ENCODE measurements at places on chromosomes 6 and 20. TPM values are rescaled to one million over a fixed set of nuclear protein-coding genes. Genes with fewer than 3 reads are reported as not detected.

GRCh38 chr6:126034656-126035055, 48.3 kb downstream of the TRMT11 start:
- no peak overlapping the region for H3K4me3 ChIP-seq
- no peaks in the 10 kb centered on the region for H3K27me3 ChIP-seq
- peaks cover 5% of the 10 kb centered on the region for H3K36me3 ChIP-seq

- no peak overlapping the region for H3K4me3 ChIP-seq
- no peaks in the 10 kb centered on the region for H3K27me3 ChIP-seq
- no peak for DNase-seq
Measured at GRCh38 chr6:152127432-152128165, 320.1 kb downstream of the ESR1 start.

DNA sequence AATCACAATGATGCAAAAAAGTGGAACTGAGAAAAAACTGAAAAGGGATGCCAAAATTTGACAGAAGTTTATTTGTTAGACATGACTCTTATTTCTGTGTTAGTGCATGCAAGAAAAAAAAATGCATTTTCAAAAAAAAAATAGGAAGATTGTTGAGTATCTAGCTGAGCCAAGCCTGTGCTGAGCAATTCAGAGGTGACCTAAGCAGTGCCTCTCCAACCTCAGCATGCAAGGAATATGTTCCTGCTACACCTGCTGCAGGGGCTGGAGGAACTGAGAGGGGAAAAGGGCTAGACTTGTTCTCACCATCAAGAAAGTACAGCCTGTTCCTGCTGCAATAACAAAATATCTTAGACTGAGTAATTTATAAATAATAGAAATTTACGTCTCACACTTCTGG, 24.0 kb downstream of the BPIFA2 start:
- DNase-seq = no peak
- no peaks in the 10 kb centered on the region for H3K27me3 ChIP-seq
- no peak overlapping the region for H3K4me3 ChIP-seq
- no peak overlapping the region for H3K27ac ChIP-seq
- no peaks in the 10 kb centered on the region for H3K36me3 ChIP-seq

DNA sequence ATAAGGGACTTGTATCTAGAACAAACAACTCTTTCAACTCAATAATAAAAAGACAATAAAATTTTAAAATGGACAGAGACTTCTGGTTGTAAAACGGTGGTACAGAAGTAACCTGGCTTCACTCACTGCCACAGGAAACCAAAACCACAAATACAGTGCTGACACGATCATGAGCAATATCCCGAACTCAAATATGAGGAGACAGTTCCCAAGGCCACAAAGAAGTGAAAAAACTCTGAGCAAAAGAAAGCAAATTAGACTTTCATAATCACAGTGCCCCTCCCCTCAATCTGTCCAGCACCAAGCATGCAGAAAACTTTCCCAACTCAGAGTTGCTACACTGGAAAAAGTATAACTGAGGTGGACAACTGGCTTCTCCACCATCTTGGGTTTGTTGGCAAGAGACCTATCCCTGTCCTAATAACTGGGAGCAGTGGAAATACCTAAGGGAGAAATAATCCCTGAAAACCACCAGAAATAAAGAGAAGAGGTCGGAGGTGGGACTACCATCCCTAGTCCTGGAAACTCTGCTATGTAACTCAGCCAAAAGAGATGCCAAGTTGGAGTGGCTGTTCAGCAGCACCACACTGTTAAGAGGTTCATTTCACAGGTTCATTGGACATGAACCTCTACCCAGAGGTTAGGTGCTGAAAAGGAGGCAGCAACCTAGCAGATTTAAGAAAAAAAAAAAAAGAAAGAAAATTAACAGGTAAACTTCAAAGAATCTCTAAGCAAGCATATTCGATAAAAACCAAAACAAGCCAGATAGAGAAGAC, 55.5 kb downstream of the REV3L start:
- peaks cover 26% of the 10 kb centered on the region for H3K4me1 ChIP-seq
- H3K4me3 ChIP-seq = no peak overlapping the region
- no peaks in the 10 kb centered on the region for H3K36me3 ChIP-seq
- peak; percentile 3 for DNase-seq

GRCh38 chr6:97939440-97940168, 656.6 kb upstream of the MMS22L start:
- H3K36me3 ChIP-seq = no peaks in the 10 kb centered on the region
- H3K27ac ChIP-seq = no peak overlapping the region
- no peak overlapping the region for H3K4me3 ChIP-seq
- H3K27me3 ChIP-seq = no peaks in the 10 kb centered on the region
- no peaks in the 10 kb centered on the region for H3K4me1 ChIP-seq

GRCh38 chr6:161233986-161234661, 39.7 kb downstream of the AGPAT4 start:
- no peak for DNase-seq
- no peaks in the 10 kb centered on the region for H3K36me3 ChIP-seq
- no peaks in the 10 kb centered on the region for H3K27me3 ChIP-seq
- H3K4me3 ChIP-seq = no peak overlapping the region
- no peak overlapping the region for H3K27ac ChIP-seq
- no peaks in the 10 kb centered on the region for H3K4me1 ChIP-seq

DNA sequence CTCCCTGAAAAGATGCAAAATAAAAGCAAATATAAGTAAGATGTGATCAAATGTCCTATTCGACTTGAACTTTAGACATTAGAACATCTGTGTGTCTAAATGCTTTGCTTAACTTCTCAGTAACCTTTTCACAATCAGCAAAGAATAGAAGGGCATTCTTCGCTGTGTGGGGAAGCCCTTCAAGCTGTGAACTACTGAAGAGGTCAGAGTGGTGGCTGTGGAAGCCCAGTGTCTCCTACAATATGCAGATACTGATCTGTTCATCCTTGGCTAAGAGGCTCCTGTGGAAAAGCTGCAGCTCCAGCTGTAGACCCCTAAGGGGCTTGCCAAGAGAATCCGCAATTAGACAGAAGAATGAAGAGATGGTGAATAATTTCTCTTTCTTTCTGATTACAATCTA, 400.3 kb upstream of the SASH1 start:
- H3K27me3 ChIP-seq = no peaks in the 10 kb centered on the region
- no peaks in the 10 kb centered on the region for H3K4me1 ChIP-seq
- no peaks in the 10 kb centered on the region for H3K36me3 ChIP-seq
- H3K4me3 ChIP-seq = no peak overlapping the region
- DNase-seq = no peak

DNA sequence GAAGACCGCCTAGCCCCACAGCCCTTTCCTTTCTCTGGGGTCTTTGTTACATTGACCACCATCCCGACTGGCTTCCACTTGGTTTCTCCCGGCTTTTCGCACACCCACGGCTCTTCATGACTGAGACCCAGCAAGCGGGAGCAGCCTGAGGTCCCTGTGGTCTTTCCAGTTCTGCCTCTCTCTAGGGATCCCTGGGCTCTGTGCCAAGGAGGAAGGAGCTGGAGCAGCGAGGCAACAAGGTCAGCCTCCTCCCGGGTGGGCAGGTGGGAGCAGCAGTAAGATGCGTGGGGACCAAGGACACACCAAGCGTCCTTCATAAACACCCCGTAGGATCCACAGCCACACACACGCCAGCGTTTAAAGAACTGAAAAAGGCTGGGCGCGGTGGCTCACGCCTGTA, 29.6 kb upstream of the MRGBP start:
- H3K4me1 ChIP-seq = no peaks in the 10 kb centered on the region
- H3K36me3 ChIP-seq = no peaks in the 10 kb centered on the region
- H3K27me3 ChIP-seq = no peaks in the 10 kb centered on the region
- H3K4me3 ChIP-seq = no peak overlapping the region
- DNase-seq = no peak

- no peaks in the 10 kb centered on the region for H3K27me3 ChIP-seq
- no peak for DNase-seq
- H3K4me3 ChIP-seq = no peak overlapping the region
- no peak overlapping the region for H3K27ac ChIP-seq
- H3K36me3 ChIP-seq = no peaks in the 10 kb centered on the region
Measured at GRCh38 chr20:11814267-11814666, 103.4 kb upstream of the BTBD3 start.

GRCh38 chr6:113292646-113293422, 564.3 kb upstream of the MARCKS start:
- H3K27ac ChIP-seq = no peak overlapping the region
- H3K27me3 ChIP-seq = no peaks in the 10 kb centered on the region
- no peaks in the 10 kb centered on the region for H3K4me1 ChIP-seq
- no peak for DNase-seq
- H3K36me3 ChIP-seq = no peaks in the 10 kb centered on the region
- no peak overlapping the region for H3K4me3 ChIP-seq

DNA sequence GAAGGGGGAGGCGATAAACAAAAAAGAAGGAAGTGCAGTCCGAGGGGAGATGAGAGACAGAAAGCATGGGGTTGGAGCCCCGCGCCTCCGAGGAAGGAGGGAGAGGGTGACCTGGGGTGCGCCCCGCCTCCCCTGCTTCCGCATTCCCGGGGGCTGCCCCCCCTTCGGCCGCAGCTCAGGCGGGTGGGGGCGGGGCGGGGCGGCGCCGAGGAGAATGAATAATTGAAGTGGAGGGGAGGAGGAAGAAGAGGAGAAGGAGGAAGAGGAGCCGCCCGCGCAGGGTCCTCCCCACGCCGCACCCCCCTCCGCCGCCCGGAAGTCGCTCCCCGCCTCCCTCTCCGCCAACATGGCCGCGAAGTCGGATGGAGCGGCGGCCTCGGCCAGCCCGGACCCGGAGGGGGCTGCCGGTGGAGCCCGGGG, at the start of gene XKR7:
XKR7 (plus strand) TSS at position 322 of the 420 bp plus-strand sequence; CDS start at position 347, 25 bp downstream.
- H3K36me3 ChIP-seq = no peaks in the 10 kb centered on the region
- no peaks in the 10 kb centered on the region for H3K4me1 ChIP-seq
- H3K4me3 ChIP-seq = no peak within 1 kb of the TSS
- DNase-seq = no peak

- H3K36me3 ChIP-seq = no peaks in the 10 kb centered on the region
- no peak overlapping the region for H3K4me3 ChIP-seq
- H3K27me3 ChIP-seq = no peaks in the 10 kb centered on the region
- DNase-seq = no peak
Measured at GRCh38 chr6:16003197-16003491, 125.7 kb upstream of the MYLIP start.

- DNase-seq = peak; percentile 8
- H3K27ac ChIP-seq = no peak overlapping the region
- H3K4me1 ChIP-seq = peaks cover 46% of the 10 kb centered on the region
- no peaks in the 10 kb centered on the region for H3K27me3 ChIP-seq
Measured at GRCh38 chr6:105810105-105810921, 275.8 kb upstream of the PRDM1 start.

- H3K36me3 ChIP-seq = no peaks in the 10 kb centered on the region
- no peaks in the 10 kb centered on the region for H3K4me1 ChIP-seq
- H3K4me3 ChIP-seq = no peak overlapping the region
Measured at GRCh38 chr20:53957451-53958172, 112.8 kb downstream of the BCAS1 start.

DNA sequence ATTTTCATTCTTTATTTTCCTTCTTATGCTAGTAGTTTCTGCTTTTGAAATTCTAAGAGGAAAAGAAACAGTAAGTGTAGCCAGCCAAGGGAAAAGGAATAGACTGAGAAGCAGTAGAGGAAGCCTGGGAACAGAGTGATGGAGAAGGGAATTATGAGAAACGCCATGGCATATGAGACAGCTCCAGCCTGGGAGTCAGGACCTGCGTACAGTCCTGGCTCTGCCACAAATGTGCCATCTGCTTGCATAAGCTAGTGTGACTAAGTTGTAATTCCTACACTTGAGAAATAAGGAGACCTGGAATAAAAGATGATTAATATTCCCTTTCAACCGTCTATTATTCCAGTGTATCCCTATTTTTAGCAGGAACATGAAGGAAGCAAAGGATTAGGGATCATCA, 47.5 kb downstream of the OSTM1 start:
- H3K36me3 ChIP-seq = no peaks in the 10 kb centered on the region
- H3K27ac ChIP-seq = no peak overlapping the region
- no peak for DNase-seq
- H3K4me3 ChIP-seq = no peak overlapping the region
- H3K27me3 ChIP-seq = no peaks in the 10 kb centered on the region
- H3K4me1 ChIP-seq = no peaks in the 10 kb centered on the region

GRCh38 chr20:58718121-58718563, 25.5 kb downstream of the NPEPL1 start:
- DNase-seq = no peak
- H3K4me1 ChIP-seq = no peaks in the 10 kb centered on the region
- no peaks in the 10 kb centered on the region for H3K36me3 ChIP-seq
- H3K27me3 ChIP-seq = peaks cover 3% of the 10 kb centered on the region
- H3K4me3 ChIP-seq = no peak overlapping the region

- H3K27me3 ChIP-seq = no peaks in the 10 kb centered on the region
- no peak overlapping the region for H3K27ac ChIP-seq
- H3K36me3 ChIP-seq = no peaks in the 10 kb centered on the region
- H3K4me1 ChIP-seq = no peaks in the 10 kb centered on the region
- no peak overlapping the region for H3K4me3 ChIP-seq
Measured at GRCh38 chr6:100336876-100337275, 127.8 kb downstream of the SIM1 start.

DNA sequence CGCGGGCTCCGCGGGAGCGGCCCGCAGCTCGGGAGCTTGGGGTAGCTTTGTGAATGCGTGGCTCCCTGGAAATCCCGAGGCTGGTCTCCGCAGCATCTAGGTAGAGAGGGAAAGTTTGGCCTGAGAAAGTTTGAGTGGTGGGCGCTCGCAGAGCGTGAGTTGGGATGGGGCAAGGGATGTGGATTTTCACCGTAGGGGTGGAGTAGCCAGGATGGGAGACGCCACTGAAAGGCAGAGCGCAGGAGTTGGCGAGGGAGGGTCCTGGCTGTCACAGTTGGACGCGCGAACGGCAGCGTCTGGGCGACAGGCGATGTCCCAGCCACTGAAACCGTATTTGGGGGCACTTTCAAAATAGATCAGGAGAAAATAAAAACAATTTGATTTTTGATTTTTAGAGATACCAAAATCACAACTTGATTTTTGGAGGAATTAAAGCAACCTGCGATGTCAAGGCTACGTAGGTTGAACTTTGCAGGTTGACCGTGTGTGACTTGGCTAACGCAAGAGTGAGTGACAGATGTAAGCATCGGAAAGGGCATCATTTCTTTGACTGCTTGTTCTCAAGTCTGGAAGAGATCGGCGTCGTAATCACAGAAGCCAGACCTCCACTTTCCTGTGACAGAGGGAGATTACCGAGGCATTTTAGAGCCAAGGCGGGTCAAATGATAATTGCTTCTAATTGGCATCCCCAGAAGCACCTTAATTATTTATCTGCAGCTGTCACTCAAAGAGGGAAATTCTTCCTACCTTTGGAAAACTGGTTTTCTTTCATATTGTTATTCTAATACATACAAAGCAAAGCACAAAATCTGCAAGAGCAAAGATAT, 646 bp downstream of the HEY2 start:
- peak overlapping the region; percentile 56 for H3K4me3 ChIP-seq
- peaks cover 41% of the 10 kb centered on the region for H3K4me1 ChIP-seq
- no peaks in the 10 kb centered on the region for H3K36me3 ChIP-seq
- no peak overlapping the region for H3K27ac ChIP-seq

- peak within 1 kb of the TSS; percentile 77 for H3K27ac ChIP-seq
- DNase-seq = peak; percentile 71
- H3K4me3 ChIP-seq = peak within 1 kb of the TSS; percentile 83
- H3K27me3 ChIP-seq = no peaks in the 10 kb centered on the region
Measured at GRCh38 chr20:36645998-36646397, at the start of gene SLA2. TSS of gene SLA2 (minus strand) at chr20:36646196. CDS start at chr20:36641335, 4,861 bp downstream.

The SLA2 gene
- 28.7 TPM for total RNA-seq

The TMEM217 gene
- total RNA-seq = 1.4 TPM

The PACRG gene
- not detected for total RNA-seq

The FNDC11 gene
- 0.38 TPM for total RNA-seq

The SEL1L2 gene
- total RNA-seq = not detected

The DPM1 gene
- 39.9 TPM for total RNA-seq
